ENCODE measurements at places on chromosomes 7 and 10.

DNA sequence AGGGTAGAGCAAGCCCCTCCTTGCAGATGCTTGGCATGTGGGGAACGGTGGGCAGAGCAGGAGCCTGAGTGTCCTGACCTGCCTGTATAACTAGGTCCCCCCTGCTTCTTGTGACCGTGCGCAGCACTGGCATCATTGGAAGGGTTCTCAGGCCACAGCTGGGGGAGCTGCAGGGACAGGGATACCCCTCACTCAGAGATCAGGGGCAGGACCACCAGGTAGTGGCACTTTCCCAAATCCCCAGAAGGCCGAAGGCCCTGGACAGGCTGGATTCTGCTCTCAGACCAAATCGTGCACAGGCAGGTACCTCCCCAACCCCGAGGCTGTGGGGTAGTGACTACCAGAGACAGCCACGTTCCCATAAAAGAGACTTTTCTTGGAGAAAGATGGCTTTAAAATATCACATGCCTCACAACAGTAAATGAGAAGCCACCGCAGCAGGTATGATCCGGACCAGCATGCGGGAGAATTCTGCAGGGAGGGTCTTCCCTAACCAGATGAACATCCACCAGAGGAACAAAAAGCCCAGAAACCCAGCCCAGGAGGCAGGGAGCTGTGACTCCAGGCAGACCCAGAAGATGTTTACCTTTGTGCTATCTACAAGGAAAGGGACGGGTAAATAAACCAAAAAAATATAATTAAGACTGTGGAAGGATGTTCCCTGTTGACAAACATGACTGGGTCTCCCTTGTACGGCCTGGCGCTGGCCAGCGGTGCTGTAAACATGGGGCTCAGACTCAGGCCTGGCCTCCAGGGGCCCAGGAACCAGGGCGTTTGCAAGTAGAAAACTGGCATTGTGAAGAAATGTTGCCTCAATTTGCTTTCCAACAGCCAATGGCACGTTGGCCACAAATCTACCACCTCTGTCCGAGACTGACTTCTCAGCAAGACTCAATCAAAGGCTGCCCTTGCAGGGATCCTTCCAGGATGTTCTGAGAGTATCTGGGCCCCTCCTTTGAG, 180.0 kb downstream of the TNS3 start:
- DNase-seq: no peak

DNA sequence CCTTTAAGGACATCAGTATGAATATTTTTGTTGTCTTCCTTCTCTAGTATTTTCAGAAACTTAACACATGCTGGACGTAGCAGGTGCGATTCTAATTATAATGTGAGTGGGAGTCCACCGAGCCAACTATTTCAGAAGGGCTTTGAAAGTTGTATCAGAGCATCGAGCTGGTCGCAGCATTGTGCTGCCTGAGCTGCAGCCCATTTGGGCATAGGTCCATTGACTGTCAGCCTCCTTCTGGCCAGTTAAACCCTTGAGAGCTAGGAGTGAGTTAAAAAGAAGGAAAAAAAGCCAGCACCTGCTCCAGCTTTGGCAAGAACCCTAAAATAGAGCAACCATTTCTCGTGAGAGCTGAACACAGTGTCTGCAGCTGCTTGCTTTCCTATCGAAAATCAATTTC, 47.8 kb downstream of the SLC35G1 start:
- no peak for DNase-seq

- DNase-seq: no peak
Measured at GRCh38 chr10:100895896-100896295, 16.9 kb upstream of the SLF2 start.

DNA sequence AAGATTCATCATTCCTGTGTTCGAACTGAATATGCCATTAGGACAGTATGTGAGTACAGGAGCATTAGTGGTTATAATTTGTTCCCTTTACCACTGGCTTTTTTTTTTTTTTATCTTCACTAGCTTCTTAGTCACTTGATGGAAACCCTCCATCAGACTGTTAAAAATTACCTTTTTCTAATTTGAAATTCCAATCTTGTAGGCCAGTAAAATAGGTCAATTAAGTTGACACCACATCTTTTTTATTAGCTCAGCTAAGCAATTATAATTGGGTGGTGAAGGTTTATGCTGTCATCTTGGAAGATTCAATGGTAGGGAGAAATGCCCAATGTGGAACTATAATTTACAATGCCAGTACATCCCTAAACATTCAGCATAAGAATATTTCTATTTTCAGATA, 6.1 kb downstream of the NRCAM start:
- DNase-seq: no peak

DNA sequence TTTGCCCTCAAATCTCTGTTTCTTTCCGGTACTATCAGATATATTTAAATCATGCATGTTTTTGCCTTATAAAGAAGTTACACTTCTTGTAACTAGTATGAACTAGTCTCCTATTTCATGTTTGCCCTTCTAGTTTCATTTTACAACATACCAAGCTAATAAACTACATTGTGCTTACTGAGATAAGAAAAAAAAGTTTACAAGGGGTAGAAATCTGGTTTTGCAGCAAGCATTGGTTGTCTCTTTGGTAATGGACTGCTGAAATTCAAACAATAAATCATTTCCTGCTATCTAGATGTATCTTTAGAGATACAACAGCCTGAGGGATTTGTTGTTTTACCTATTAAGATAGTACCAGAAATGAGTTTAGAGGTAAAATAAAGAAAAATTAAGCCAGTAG, 18.8 kb downstream of the PTTG1IP2 start:
- no peak for DNase-seq

- DNase-seq: no peak
Measured at GRCh38 chr7:36545291-36545690, 155.6 kb downstream of the ANLN start.

GRCh38 chr7:128922496-128923410, 12.2 kb upstream of the KCP start:
- DNase-seq: no peak

DNA sequence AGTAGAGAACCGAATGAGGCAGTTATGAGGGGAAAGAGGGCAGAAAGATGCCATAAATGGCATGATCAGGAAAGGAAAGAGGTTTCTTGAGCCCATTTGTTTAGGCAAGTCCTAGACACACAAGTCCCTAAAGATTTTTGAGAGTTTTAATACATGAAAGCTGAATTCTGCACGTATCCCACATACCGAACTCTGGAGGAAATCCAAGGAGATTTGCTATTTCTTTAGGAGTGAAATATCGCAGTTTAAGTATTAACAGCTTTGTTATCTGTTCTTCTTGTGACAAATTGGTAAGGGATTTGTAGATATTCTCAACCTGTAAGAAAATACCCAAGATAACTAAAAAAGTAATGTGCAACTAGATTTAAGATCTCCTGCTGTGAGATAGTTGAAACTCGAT, 23.7 kb upstream of the CUBN start:
- no peak for DNase-seq

DNA sequence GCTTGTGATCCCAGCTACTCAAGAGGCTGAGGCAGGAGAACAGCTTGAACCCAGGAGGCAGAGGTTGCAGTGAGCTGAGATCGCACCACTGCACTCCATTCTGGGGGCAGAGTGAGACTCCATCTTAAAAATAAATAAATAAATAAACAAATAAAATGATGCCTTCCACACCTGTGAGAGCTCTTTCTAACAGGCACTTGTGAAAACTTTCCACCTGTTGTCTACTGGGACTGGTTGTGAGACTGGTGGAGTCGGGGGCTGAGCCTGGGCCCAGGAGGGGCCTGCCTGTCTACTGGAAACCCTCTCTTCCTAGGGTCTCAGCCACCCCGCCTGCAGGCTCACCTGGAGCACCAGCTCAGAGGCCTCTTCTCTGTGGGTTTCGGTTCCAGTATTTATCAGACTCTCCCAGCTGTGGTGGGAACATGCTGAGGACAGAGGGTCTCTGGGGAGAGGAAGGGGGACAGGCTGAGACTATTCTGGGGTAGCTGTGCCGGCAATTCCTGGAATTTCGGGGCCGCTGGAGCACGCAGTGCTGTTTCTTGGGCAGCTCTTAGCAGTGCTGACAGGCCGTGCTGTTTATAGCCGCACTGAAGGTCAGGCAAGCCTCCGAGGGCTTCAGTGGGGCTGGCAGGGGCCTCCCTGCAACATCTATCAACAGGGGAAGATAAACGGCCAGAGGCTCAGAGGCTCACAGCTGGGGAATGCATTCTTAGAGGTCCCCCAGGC, 3.8 kb downstream of the LDB3 start:
- no peak for DNase-seq

GRCh38 chr7:111711426-111712065, 149.3 kb upstream of the IMMP2L start:
- no peak for DNase-seq
